ENCODE measurements at places on chromosomes 13 and 19.

GRCh38 chr13:96661612-96662011, 332.7 kb downstream of the OXGR1 start:
- no peak for DNase-seq

- peak; percentile 66 for DNase-seq
Observed at GRCh38 chr19:5718037-5718578, 1.8 kb downstream of the LONP1 start.

GRCh38 chr19:15210323-15210781, 9.6 kb upstream of the NOTCH3 start:
- peak; percentile 99 for DNase-seq

DNA sequence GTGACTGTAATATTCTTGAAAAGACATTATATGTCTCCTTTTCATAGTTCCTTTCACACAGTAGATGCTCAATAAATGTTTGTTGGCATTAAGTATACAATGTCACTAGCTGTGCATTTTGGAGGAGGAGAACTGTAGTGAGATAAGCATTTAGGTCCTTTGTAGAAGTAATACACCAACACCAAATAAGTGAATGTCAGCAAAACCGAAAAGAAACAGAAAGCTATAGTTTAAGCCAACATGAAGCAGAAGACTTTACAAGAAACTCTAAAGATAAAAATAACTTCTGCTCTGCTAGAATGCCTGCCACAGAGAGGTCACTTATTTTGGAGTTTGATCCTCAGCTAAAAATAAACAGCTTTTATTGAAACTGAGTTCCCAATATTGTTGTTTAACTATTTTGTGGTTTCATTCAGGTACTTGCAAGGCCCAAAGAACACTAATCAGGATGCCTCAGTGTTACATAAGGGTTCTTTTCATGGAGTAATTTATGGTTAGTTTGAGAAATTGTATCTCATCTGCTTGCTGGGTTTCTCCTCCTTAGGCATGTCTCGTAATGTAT, 86.2 kb downstream of the STARD13 start:
- DNase-seq = no peak
